ENCODE measurements at places on chromosomes 6 and 20.
A peak's percentile ranks its signal among the peaks of the same experiment; 100 is the strongest.

GRCh38 chr6:132669690-132670291, 10.8 kb upstream of the TAAR1 start:
- DNase-seq = peak; percentile 51

GRCh38 chr20:24629668-24630067, 160.2 kb downstream of the SYNDIG1 start:
- no peak for DNase-seq

- peak; percentile 35 for DNase-seq
Measured at GRCh38 chr20:13839421-13840092, 54.7 kb downstream of the NDUFAF5 start.

DNA sequence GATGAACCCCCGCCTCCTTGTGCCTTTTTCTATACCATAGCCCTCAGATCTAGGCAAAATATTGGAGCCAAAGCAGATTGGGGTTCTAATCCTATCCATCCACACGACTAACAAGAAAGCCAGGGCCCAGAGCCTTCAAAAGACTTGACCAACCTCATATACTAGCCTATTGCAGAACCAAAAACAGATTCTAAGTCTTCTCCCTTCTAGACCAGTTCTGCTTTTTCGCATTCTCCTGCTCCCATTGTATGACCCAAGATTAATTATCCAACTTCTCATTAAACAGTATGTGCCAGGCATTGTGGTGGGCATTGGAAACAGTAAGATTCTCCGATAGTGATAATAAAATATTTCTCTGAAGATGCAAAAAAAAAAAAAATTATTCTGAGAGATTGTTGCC, 113.7 kb upstream of the JARID2 start:
- no peak for DNase-seq

DNA sequence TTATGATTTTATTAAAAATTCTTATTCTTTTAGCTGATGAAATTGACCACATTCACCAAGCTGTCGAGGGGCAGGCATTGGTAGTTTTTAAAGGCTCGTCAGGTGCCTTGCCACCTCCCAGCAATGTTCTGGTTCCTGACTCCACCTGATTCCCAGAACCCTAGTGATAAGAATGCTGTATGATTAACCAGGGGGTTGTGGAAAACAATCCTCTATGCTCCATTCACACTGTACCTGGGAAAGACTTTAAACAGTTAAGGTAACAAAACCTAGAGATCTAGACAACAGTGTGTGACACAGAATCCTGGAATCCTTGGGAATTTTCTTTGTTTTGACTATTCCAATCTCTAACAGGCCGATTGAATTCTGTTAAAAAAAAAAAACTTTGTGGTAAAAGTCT, 165.7 kb upstream of the OLIG3 start:
- no peak for DNase-seq

DNA sequence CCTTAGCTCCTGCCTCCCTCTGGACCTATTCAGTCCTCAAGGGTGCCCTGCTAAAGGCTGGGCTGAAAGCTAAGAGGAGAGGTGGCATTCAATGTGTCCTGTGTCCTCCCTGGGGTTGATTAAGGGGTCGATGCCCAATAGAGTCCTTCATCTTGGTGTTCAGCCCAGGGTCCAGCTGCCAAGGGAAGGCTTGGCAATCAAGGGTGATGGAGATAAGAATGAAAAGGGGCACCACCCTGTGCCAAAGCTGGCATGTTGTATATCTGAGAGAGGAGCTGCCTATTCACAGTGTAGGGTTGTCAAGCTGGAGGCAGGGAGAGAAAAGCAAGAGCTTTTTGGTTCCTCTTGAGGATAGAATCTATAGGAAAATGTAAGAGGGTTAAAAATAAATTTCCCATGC, 12.3 kb downstream of the C20orf173 start:
- DNase-seq = no peak

GRCh38 chr6:44012078-44012493, 115.2 kb downstream of the MRPL14 start:
- peak; percentile 98 for DNase-seq

GRCh38 chr20:63864545-63864977, 509 bp upstream of the TPD52L2 start:
- DNase-seq = no peak

DNA sequence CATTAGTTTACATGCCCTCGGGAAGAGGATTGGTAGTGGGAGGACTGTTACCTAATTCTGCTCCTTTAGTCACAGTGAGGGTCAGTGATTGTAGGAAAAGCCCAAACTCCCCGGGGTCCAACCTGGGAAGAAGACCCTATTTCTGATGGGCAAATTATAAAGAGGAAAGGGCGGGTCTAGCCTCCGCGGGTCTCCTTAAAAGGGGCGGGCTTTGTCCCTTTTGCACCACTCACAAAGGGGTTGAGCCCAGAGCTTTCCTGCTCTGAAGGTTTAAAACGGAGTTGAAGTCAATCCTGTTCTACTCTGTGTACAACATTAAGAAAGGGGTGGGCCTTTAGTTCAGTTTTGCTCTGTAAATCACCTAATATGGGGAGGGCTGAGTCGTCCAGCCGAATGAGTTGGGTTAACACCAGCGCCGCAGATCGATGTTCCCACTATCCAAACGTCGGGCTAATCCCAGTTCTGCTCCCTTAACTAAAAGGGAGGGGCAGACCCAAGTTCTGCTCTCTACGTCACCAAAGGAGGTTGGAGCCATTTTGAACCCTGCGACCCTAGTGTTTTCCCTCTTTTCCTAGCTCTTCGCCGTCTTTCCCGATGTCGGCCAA, 920 bp upstream of the RNF5 start:
- peak; percentile 84 for DNase-seq

DNA sequence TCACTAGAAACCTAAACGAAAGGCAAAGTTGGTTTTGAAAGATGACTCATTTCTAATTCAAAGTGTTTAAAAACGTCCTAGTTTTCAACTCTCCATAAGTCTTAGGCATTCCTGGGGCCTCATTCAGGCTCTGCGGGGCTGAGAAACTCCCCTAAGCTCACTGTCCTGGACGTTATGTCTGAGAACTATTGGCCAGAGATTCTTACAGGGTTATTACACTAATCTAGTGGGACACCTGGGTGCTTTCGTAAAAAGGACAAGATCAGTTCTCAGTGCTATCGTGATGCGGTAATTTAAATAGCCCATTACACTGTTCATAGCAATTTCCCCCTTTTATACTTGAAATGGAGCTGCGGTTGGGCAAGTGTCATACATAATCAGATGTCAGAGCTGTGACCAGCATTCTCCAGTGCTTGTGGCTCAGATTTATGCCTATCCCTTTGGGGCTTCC, 280.9 kb downstream of the QKI start:
- no peak for DNase-seq

GRCh38 chr6:166277018-166277417, 31.2 kb downstream of the PRR18 start:
- no peak for DNase-seq

GRCh38 chr6:29925321-29925720, 17.0 kb upstream of the HLA-A start:
- DNase-seq = no peak

GRCh38 chr6:106315765-106316374, 9.7 kb downstream of the ATG5 start:
- DNase-seq = peak; percentile 46

DNA sequence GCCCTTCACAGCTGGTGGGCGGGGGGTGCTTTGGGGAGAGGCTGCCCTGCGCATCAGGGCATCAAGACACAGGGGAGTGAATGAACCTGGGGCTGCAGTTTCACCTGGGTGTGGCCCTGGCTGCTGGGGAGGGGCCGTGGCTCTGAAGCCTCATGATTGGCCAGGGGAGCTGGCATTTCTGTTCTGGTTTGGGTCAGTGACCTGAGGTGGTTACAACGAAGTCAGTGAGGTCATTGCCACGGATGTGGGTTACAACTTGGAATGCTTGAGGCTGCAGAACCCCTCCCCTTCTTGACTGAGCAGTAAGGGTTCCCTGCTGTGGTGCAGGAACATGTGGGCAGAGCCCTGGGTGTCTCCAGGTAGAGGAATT, 3.0 kb downstream of the TCEA2 start:
- DNase-seq = peak; percentile 89

DNA sequence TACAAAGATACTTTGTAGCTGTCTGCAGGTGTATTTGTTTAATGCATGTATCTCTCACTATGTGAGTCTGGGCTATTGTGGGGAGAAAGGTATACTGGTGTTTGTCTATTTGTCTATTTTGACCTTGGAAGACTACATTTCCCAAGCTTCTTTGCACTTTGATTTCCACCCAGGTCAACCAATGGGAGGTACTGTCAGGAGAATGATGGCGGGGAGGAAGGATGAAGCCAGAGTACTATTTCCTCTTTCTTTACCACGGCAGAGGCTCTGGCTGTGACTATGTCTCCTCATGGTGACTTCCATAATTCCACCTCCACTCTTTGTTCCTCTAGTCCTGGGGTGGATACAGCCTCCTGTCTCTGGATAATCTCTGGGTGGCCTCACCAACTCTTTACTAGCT, 23.1 kb downstream of the LBP start:
- DNase-seq = no peak

- DNase-seq = no peak
Measured at GRCh38 chr20:32189691-32190615, 17.6 kb downstream of the PLAGL2 start.

DNA sequence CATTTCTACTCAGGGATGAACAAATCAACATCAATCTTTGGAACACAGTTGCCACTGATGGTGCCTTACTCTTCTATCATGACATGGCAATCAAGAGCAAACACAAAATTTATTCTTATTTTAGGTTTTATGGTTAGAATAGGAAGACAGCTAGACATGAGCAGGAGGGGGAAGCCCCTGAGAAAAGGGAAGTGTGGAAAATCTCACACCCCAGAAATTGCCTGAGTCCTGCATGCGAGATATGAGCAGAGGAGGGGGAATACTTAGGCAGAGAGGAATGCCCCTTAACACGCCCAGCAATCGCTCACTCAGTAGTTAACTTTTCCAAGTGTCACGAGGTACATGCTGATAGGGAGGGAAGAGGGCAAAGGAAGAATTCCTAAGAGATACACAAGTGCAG, 79.3 kb downstream of the PLG start:
- DNase-seq = no peak

DNA sequence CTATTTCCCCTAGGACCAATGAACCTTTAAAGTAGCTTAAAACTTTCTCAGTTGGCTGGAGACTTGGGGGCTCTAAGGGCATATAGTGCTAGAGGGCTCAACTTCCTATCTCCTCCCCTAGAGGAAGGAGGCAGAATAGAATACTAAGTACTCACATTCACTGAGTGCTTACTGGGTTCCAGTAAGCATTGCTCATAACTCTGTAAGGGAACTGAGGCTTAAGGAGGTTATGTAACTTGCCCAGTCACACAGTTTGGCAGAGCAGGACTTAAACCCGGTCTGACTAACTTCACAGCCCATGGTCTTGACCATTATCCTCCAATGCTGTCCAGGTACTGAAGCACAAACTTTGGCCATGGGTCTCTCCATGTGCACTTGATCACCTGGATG, 12.5 kb downstream of the SESN1 start:
- peak; percentile 59 for DNase-seq

DNA sequence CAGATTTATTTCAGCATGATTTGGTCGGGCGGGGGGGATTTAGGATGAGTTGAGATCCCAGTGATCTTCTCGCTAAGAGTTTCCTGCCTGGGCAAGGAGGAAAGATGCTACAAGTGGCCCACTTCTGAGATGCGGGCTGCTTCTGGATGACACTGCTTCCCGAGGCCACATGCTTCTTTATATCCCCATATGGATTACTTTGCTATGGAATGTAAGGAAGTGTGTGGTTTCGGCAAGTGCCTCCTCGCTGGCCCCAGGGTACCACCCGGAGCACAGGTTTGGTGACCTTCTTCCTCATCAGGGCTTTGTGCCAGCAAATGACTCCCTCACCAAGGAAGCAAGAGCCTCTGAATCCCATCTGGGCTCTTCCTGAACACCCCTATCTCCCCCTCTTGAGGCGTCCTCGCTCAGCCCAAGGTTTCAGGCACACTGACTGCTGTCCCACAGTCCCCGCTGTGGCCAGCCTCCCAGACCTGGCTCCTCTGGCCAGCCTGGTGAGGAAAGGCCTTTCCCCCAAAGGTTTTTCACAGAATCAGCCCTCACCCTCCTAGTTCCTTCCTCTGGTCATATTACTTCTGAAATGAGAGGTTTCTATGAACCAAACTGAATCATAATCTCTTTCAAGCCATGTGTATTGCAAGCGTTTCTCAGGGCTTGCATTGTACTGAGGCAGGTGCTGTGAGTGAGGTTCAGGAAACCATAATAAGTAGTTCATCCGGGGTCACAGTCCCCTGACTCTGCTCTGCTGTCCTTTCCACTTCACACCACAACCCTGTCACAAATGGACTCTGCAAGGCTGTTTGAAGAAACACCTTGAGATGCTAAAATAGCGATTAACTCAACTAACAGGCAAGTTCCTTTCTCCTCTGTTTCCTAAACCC, 41.7 kb upstream of the IL17A start:
- no peak for DNase-seq

DNA sequence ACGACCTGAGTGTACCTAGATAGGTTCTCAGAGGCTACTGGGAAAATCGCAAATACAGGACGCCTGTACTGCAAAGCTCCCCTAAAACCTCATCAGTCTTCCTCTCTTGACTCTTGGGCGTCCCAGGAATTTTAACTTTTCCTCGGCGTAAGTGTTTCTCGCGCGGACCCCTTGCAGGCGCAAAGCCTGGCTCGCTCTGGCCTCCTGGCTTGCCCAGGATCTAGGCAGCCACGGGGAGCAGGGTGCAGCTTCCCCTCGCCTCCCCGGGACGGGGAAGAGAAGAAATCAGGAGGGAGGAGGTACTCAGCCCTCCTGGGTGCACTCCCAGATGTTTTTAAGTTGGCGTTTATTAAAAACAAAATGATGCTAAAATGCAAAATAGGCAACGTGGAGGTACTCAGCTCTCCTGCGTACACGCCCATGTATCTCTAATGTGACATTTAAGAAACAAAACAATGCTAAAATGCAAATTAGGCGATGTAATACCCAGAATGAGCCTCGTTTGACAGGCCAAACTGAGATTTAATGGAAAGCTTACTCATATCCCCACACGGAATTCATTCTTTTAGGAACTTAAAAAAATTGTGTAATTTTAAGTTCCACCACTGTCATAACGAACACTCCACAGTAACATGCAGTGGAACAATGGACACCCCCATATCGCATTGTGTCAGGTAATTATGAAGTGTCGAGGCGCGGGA, 1.6 kb upstream of the SOBP start:
- no peak for DNase-seq

- DNase-seq = no peak
Measured at GRCh38 chr20:3106658-3107463, 22.3 kb upstream of the AVP start.

- DNase-seq = no peak
Measured at GRCh38 chr6:47202644-47203205, 107.0 kb downstream of the TNFRSF21 start.

- DNase-seq = no peak
Measured at GRCh38 chr20:20371681-20372080, 3.8 kb downstream of the INSM1 start.

- DNase-seq = no peak
Measured at GRCh38 chr20:54606380-54606779, 131.0 kb downstream of the DOK5 start.

DNA sequence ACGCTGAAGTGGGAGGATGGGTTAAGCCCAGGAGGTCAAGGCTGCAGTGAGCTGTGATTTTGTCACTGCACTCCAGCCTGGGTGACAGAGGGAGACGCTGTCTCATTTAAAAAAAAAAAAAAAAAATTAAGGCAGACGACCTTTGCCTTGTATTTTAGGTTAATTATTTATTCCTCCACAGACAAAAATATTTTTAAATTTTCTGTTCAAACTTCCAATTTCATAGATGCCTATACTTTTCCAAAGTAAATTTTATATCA, 6.3 kb upstream of the SMIM28 start:
- DNase-seq = no peak
